ENCODE measurements at places on chromosomes 5 and 9.

- no peak for DNase-seq
Observed at GRCh38 chr5:123929055-123929474, 417.1 kb downstream of the CSNK1G3 start.

DNA sequence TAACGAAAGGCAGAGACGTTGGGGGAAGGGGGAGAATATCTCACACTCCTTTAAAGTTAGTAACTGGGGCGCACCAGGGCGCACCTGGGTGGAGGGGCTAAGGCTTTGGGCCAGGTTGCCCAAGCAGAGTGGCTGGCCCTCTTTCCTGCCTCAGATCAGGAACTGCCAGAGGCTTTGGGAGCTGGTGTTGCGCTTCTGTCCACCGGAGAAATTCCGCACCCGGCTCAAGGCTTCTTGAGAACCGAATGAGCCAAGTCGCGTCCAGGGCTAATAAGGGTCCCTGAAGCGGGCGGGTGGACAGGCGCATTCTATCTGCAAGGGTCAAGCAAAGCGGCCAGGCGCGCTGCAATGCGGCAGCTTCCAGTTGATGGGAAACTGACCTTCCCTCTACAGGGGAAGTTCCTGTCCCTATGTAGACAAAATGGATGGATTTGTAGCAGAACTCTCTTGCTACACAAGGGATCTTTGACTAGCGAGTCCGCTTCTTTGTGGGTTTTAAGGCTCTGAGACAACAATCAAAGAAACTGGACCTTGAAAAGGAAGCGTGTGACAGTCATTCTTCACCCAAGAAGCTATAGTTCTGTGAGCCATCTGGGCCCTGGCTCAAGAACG lies 5.5 kb downstream of the PAX5 start:
- no peak for DNase-seq

- DNase-seq: peak; percentile 46
Observed at GRCh38 chr9:99162759-99163364, 57.9 kb downstream of the TGFBR1 start.

GRCh38 chr9:109286981-109287380 lies 33.9 kb downstream of the EPB41L4B start:
- DNase-seq: no peak

GRCh38 chr9:134391319-134392231 lies 65.3 kb downstream of the RXRA start:
- no peak for DNase-seq

- no peak for DNase-seq
Observed at GRCh38 chr9:1100945-1101344, 50.8 kb downstream of the DMRT2 start.

GRCh38 chr9:76732341-76732958 lies 31.8 kb upstream of the PCA3 start:
- no peak for DNase-seq

GRCh38 chr5:177005619-177006264 lies 837 bp downstream of the UIMC1 start:
- peak; percentile 36 for DNase-seq

GRCh38 chr5:167759057-167759821 lies 532.2 kb upstream of the WWC1 start:
- DNase-seq: no peak

DNA sequence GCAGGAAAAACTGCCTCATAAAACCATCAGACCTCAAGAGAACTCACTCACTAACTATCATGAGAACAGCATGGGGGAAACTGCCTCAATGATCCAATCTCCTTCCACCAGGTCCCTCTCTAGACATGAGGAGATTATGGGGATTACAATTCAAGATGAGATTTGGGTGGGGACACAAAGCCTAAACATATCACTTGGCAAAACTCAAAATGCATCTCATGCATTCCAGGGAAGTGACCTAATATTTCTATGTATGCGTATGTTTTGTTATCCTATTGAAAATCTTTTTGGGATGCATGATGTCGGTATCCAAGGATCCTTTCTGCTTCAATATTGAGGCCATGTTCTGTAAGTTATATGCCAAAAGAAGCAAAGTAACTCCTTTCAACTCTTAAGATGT lies 174.0 kb downstream of the PLK2 start:
- no peak for DNase-seq

DNA sequence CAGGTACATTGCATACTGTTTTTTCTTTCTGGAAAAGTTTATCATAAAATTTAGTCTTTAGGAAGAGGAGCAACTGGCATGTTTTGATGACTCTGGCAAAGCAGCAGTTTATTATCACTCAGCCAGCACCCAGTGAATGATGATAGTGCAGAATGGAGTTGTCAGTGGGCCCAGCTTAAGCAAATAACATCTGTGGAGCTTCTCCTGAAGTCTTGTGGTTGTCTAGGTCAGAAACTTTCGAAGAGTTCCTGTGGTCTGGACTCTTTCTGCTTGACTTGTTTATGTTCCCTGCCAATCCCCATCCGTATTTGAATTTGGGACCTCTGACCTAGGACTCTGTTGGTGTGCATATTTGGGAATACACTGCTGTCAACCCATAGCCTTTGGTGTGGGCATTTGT lies 38.1 kb upstream of the C5orf47 start:
- no peak for DNase-seq

DNA sequence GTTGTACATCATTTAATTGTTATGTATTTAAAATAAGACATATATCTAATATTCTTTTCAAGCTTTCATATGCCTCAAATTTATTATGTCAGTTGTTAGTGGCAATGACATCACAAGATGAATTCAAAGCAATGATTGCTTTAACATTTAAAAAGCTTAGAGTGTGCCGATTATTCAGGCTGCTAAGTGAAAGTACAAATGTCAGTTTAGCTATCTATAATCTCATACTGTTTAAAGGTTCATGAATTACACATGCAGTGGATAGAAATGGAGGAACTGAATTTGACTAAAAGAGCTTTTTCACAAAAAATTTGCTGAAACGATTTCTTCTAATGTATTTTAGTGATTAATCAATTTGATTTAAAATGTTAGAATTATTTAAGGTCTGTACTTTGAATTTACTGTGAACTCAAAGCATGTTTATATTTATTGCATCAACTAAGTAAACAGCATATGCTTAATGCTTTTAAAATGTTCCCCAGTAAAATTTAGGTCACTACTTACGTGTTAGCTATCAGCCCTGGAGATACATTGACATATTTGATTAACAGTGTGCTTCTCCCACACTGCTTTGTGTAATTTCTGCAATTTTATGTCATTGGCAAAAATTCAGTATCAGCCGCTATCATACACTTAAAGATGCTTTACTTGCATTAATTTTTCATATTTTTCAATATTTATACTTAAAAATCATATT lies 334.9 kb downstream of the PARP8 start:
- no peak for DNase-seq

- DNase-seq: no peak
Observed at GRCh38 chr5:140575309-140575708, 10.7 kb downstream of the SLC35A4 start.

DNA sequence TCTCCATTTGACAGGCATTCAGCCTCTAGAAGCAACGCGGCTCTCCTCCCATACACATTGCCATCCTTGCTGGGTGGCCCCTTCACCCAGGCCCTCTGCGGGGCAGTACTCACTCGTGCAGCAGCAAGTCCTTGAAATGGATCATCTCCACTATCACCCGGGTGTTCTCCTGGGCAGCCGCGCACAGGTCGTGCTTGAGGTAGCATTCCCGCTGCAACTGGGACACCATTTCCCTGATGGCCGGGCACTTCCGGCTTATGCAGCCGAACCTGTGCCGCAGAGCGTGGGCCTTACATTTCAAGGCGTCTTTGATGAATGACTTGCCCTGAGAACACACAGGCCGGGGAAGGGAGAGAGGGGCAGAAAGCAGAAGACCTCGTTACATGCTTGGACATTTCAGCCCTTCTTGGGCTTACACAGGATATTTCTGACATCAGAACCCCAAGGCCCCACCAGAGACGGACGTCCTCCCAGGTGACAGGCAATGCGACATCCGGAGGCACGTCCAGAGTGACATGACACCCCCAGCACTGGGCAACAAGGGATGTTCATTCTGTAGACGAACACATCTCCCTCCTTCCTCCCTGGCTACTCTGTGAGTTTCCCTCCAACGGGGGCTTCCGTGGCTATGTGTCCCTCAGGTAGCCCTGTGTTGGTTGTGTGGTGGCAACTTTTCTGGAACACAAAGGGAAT lies 5.0 kb downstream of the STC2 start:
- no peak for DNase-seq

- no peak for DNase-seq
Observed at GRCh38 chr5:124176692-124177091, 569.7 kb downstream of the ZNF608 start.

DNA sequence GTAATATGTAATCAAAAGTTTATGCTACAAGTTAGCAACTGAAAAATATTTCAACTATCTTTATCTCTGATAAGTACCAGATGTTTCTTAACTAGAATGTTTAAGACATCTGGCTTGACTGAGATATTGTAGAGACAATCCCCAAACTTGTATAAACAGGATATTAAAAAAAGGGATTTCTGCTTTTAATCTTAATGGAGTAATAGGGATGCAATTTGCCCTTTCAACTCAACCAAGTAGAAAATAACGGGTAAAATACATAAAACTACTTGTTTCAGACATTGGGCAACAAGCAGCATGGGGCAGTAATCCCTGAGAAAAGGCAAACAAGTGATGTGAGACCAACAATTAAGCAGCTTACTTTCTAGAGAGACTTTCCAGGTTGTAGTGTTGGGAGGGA lies 9.4 kb upstream of the ADAMTS12 start:
- no peak for DNase-seq

DNA sequence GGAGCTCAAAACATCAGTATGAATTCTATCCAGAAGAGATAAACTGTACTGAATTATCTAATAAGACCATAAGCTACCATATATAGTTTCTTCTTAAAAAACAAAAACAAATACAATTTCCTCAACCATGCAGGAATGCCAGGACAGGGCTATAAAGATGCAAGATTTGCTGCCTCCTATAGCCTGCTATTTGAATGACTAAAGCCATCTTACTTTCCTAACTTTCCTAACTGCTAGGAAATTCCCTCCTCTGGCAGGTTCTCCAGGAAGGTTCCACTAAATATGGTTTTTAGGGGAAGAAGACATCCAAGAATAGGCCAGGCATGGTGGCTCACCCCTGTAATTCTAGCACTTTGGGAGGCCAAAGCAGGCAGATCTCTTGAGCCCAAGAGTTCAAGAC lies 15.1 kb downstream of the KIF27 start:
- DNase-seq: no peak

- no peak for DNase-seq
Observed at GRCh38 chr5:84239494-84239893, 145.2 kb downstream of the EDIL3 start.

- no peak for DNase-seq
Observed at GRCh38 chr9:959914-960313, 16.5 kb upstream of the DMRT3 start.

DNA sequence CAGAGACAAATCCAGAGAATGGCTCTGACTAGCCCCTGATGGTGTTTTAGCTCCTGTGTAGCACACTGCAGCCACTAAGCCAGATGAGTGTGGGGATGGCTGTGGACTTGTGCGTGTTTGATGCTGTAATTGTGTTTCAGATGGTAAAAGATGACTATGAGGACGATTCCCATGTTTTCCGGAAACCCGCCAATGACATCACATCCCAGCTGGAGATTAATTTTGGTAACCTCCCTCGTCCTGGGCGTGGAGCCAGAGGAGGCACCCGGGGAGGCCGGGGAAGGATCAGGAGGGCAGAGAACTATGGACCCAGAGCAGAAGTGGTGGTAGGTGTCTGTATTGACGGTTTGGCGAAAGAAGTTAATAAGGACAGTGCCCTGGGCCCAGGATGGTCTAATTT lies 38.0 kb downstream of the HABP4 start:
- no peak for DNase-seq

DNA sequence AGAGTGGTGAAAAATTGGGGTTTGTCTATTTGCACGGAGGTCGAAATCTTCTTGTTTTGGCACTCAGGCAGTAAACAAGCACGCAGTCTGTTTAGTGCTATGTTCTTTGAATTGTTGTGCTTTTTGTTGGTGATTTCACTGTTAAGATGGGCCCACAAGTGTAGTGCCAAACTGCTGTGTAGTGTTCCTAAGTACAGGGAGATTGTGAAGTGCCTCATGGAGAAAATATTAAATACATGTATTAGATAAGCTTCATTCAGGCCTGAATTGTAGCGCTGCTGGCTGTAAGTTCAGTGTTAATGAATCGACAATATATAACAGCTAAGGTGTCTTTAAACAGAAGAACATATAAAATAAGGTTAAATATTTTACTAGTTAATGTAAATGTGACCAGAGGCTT lies 17.3 kb downstream of the SREK1 start:
- DNase-seq: no peak

- no peak for DNase-seq
Observed at GRCh38 chr5:152883066-152883775, 478.1 kb upstream of the NMUR2 start.

DNA sequence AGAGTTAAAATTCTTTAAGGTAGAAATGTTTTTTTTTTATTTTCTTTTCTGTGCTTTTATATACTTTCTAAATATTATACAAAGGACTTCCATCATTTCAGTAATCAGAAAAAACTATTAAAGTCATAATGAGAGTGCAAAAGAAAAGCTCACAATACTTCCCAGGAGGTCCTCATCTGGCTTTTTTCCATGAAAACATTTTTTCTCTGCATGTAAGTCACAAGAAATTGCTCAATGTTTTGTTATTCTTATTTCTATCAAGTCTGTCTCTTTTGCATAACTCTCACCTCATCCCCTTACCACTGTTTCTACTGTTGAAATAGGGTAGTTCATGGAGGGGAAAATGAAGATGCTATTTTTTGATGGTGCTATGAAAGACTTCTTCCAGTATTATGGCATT lies 375.0 kb downstream of the TMEM232 start:
- DNase-seq: no peak

DNA sequence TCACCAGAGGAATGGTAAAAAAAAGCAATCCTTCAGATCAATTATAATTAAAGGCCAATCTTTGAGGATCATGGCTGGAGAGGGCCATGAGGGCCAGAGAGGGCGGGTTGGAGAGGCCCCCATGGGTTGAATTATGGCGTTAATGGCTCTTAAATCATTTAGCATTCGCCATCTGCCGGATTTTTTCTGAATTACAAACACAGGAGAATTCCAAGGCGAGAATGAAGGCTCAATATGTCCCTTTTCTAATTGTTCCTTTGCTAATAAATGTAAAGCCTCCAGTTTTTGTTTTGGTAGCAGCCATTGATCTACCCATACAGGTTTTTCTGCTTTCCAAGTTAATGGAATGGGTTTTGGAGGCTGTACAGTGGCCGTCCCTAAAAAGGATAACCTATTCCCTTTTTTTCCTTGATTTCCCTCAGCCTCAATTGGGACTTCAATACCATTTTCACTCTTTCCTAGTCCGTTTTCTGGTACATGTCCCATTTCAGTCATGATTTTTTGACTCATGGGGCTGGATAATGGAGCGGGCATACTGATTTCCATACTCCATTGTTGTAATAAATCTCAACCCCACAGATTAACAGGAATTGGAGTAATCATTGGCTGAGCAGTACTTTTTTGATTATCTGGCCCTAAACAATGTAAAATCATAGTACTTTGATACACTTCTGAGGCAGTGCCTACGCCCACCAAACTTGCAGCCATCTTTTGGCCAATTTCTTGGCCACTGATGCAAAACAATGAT lies 6.7 kb upstream of the TMEM141 start:
- peak; percentile 67 for DNase-seq

GRCh38 chr9:135062254-135062653 lies 25.2 kb upstream of the OLFM1 start:
- DNase-seq: no peak

- DNase-seq: no peak
Observed at GRCh38 chr5:58360794-58361193, 99.1 kb downstream of the PLK2 start.

- no peak for DNase-seq
Observed at GRCh38 chr9:123656565-123656964, 273.4 kb downstream of the DENND1A start.

- no peak for DNase-seq
Observed at GRCh38 chr9:132237481-132237880, 75.6 kb downstream of the NTNG2 start.
